ENCODE measurements at places on chromosomes 1 and 21. TPM values are rescaled to one million over a fixed set of nuclear protein-coding genes. Genes with fewer than 3 reads are reported as not detected.

DNA sequence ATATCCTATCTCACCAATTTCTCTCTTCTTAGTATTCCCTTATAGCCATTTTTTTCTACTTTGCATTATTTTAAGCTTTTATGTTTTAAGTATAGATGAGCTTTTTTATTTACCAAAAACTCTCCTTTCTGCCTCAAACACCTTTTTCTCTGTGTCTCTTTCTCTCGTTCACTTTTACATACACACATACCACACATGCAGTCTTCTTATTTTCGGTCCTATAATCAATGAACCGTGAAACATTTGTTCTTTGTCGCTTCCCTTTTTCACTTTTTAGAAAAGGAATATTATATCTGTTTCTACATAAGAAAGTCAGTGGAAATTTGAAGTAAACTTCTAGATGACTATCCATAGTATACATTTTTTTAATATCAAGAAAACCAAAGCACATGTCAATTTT, 183.2 kb downstream of the MRPL39 start:
- DNase-seq: no peak

GRCh38 chr1:246526915-246527314, 19.8 kb upstream of the SMYD3 start:
- DNase-seq: no peak

DNA sequence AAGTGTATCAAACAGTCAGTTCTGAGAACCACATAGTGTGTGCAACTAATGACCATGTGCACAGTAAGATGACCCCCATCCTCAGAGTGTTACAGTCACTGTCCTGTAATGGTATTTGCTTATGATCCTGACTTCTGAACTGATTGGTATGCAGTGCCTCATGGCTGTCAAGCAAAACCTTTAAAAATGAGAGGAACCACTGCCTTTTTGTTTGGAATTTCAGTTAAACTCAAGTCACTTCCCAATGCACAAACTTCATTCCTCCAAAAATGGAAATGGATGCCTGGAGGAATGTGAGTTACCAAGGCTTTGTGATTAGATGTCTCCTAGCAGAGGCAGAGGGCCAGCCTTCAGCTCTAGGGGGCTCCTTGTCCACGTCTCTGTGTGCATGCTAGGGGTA, 10.5 kb downstream of the C1orf198 start:
- DNase-seq: no peak

DNA sequence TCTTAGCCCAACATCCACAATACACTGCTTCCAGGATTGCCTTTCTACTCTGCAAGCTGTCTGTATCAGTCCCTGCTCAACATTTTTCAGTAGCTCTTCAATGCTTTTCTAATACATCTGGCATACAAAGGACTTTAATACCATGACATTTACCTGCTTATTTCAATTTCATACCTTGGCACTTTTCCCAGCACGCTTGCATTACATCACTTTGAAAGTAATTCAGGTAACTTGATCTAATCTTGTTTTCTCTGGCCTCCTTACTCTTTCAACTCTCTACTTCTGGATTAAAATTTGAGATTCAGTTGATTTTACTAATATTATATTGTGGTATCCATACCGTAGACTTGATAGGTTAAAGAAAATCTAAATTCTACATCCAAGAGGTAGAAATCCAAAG, 103.0 kb downstream of the PTGS2 start:
- no peak for DNase-seq

DNA sequence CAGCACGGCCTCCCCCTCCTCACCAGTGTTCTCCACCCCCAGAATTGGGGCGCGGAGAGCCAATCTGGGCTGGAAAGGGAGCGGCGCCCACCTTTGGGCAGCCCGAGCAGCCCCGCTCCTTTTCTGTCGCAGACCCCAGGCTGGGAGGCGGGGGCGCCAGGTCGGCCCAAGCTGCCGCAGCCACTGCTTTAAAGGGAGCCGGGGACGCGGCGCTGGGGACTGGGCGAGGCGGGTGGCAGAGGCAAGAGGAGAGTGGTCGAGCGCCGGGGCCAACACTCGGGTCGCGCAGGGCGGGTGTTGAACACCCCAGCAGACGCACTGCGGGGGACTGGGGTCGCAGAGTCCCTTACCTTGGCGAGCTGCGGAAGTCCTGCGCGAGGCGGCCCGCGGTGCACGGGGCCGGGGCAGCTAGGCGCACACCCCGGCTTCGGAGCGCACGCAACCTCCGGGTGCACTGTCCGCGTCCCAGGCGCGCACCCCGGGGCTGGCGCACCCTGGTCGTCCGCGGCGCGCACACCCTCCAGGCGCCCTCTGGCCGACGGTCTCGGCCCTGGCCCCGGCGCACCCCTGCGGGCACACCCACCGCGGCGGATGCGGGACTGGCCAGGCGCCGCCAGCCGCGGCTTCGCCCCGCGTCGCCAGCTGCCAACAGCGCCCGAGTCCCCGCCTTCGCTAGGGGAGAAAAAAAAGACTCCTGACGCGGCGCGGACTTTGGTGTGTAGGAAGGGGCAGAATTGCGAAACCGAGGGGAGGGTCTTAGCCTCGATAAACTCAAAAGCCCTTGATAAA, at the start of gene KANK4:
Gene KANK4, minus strand, starts transcription at position 679 of the 789 bp plus-strand sequence. CDS start 37,870 bp downstream, outside the sequence.
- no peak for DNase-seq

DNA sequence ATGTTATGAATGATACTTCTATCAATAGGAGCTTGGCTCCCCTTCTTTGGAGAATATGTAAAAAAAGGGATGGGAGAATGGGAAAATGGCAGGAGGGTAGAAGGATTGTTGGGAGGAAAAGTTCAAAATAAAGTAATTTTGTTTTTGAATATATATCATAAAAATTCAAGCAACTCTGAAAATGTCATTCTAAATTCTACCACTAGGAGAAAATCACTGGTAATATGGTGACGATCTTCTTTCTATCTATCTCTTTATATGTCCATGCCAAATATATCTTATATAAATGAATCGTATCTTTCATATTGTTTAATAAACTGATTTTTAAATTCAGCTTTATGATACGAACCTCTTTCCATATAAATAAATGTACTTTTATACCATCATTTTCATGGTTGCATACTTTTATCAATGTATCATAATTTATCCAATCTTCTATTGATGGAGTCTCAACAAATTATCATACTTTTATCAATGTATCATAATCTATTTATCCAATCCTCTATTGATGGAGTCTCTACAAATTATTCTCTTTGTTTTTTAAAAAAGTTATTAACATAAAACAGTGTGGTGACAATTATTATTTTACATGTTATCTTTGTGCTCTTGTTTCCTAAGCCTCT, 73.7 kb upstream of the MARK1 start:
- no peak for DNase-seq

- no peak for DNase-seq
Measured at GRCh38 chr1:60894130-60894529, 188.2 kb upstream of the NFIA start.

The BCL2L15 gene
- 0.76 TPM for total RNA-seq

The NT5C1A gene
- not detected for total RNA-seq

The LCE1E gene
- total RNA-seq: not detected
